SHP77 (cell line): ENCODE measurements at places on chromosomes 1 and 21.

- DNase-seq, result no peak
Measured at GRCh38 chr1:111754984-111755330, 744 bp upstream of the DDX20 start.

DNA sequence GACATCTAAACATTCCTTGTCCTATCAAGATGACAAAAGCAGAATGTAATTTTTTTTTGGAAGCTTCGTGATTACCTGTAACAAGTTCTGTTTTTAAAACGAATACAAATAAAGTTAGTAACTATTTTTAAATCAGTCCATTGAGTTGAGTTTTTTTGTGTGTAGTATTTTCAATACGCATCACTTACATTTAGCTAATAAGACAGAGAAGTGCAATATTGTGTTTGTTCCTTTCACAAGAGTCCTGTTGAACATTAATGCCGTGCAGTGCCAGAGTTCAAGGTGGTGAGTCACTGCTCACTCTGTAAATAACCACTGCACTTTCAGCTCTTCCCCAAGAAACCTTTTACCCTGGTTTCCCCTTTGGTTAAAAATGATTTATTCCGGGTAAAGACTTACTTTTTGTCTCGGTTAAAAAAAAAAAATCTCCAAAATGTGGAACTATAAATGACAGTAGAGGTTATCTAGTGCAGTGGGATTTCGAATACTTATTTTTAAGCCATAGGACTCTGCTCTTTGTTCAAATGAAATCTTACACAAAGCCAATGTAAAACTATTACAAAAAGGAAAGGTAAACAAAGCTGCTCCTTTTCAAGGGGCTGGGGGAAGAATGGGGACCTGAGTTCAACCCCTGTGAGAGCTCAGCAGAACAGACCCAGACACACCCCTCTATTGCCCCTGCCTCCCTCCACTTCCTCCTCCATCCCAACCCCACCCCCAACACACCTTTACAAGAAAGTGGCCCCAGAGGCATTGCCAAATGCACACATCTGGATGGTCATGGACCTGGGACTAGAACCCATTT lies 14.8 kb upstream of the NCMAP start:
- DNase-seq, result no peak

- DNase-seq, result no peak
Measured at GRCh38 chr1:203797948-203798655, 2.7 kb downstream of the ZBED6 start.

DNA sequence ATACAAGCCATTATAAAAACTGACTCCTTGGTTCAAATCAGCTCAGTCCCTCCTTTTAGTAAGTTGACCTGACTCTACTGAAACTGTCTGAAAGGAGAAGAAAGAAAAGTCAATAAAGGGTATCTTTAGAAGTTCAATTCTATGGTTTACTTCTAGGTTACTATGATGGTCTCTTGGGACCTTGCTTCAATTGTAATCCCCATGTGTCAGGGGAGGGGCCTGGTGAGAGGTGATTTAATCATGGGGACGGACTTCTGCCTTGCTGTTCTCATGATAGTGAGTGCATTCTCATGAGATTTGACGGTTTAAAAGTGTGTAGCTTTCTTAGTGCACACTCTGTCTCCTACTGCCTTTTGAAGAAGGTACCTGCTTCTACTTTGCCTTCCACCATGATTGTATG lies 31.7 kb upstream of the FNBP1L start:
- DNase-seq, result no peak

GRCh38 chr21:39060485-39061083 lies 122.7 kb downstream of the PSMG1 start:
- DNase-seq, result no peak

- DNase-seq, result no peak
Measured at GRCh38 chr1:159341736-159342135, 39.6 kb downstream of the FCER1A start.

DNA sequence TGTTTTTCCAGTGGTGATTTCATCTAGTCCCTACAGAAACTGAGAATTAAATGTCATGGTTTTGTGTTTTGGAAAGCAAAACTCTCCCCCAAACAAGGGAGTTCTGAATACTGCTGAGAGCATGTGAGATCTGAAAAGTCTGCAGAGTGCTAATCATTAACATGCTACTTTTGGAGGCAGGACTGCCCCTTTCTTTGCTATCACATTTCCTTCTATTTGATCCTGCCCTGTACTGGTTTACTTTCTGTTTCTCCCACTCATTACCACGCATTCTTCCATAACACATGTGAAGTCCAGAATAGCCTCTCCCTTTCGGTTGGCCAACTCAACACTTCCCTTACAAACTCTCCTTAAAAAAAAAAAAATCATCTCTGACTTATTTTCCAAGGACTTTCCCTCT lies 63.6 kb downstream of the GADD45A start:
- no peak for DNase-seq

DNA sequence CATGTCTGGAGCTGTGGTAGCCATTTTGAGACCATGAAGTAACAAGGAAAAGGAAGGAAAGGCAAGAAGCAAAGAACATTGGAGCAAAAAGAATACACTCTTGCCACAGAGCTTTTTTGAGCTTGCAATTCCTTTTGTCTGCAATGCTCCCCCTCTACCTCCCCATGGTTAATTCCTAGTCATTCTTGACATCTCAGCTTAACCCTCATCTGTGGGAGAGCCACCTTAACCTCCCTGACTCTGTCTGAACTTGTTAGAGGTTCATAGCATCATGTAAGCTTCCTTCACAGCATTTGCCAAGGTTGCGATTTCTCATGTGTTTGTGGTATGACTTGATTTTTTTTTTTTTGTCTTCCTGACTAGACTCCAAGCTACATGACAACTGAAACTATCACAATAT lies 564.1 kb upstream of the PLXNA2 start:
- no peak for DNase-seq

DNA sequence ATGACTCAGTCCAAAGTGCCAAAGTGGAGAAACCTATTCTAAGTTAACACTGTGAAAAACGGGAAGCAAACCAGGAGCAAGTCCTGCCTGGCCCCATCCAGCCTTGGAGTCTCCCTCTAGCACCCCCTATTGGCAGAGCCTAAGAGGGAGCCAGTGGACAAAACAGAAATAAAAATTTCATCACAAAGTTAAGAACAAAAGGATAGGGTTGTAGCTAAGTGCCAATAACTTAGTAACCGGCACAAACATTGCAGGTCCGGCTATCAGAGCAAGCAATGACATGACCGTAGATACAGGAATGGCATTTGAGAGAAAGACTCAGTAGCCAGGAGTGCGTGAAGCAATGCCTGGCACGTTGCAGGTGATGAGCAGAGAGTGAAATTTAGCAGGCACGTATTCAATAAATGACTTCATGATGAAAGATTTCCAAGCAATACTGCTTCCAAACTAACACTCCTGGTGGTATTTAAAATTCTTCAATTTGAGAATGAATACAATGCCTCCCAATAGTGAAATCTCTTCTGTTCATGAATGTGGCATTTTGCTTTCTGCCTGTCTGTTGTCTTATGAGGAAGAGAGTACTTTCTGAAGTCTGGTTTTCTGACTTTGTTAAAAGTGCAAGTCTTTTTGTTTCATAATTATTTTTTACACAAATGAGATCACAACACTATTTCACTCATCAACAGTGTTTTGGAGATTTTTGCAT lies 391.0 kb downstream of the OMA1 start:
- DNase-seq, result no peak

DNA sequence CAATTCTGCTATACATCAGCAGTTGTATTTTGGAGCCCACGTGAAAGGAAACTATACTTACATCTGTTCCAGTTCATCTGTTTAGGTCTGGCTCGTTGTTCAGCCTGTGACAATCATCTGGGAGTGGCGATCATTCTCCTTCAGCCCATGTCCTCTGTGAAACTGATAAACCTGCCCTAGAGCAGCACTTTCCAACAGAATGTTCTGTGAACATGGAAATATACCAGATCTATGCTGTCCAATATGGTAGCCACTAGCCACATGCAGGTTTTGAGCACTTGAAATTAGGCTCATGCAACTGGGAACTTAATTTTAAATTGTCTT lies 24.5 kb upstream of the COQ8A start:
- no peak for DNase-seq

DNA sequence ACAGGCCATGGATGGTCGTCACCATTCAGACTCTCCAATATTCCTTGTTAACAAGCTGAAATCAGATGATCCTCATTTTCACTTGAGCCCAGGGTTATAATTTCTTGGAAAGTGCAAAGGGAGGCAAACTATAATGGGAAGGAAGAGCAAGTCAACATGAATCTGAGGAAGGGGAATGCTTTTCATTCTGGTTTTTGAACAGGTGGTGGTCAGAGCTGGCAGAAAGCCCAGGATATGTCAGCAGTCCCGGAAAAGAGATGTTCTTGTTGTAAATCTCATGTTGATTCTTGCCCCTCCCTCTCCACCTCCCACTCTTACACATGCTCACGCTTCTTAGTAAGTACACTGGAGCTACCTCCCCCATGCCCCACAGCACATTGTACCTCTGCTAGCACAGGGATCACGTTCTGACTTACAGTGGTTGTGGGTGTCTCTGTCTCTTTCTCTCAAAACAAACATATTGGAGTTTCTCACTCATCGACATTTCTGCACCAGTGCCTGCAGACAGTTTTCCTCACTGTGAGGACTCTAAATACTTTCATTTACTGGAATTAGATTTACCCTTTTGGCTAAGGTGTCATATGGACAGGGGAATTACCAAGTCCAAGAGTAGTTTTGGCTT lies 77.6 kb downstream of the XCL2 start:
- DNase-seq, result peak; percentile 96

DNA sequence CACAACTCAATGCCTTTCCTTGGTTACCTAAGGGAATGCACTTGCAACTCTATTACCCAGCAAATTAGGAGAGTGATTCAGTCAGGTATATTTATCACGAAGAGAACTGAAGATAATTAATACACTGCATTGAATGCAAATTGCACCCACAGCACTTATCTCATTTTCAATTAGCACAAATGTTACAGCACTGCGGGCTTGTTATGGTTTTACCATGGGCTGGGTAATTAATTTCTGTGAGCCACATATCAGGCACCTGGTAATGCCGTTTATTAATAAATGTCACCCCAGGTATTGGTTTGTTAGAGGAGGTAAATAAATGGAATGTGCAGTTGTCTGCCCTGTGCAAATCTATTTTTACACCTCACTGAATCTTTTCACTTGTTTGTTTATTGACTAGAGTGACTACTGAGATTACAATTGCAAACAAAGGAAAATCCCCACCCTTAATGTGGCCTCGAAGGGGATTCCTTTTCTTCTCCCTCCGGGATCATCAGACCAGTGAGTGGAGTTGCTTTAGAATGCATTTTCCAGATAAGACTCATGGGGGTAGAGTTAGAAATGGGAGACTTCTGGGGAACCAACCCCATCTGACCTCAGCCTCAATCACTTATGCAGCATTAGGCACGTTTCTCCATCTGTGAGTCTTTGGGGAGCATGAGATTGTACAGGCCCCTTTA lies 269.3 kb downstream of the RPS6KC1 start:
- no peak for DNase-seq

DNA sequence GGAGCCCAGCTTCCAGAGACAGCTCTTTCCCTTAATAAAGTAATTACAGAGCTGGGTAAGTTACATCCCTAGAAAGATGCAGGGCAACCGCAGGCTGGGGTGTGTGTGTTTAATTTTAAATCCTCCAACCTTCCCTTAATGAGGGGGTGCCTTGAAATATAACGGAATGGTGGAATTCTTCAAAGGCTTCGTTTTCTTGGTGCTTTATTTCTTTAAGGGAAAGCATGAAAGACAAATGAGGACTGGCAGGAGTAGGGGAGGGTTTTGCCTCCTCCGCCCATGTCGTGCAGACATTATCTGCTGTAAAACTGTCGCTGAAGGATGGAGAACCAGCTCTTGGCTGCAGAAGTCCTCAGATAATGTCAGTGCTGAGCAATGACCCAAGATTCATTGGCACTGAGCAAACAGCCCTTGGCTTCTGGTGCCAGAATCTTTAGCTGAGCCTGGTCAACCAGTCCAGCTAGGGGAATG lies 15.5 kb downstream of the SLC6A17 start:
- DNase-seq, result no peak

DNA sequence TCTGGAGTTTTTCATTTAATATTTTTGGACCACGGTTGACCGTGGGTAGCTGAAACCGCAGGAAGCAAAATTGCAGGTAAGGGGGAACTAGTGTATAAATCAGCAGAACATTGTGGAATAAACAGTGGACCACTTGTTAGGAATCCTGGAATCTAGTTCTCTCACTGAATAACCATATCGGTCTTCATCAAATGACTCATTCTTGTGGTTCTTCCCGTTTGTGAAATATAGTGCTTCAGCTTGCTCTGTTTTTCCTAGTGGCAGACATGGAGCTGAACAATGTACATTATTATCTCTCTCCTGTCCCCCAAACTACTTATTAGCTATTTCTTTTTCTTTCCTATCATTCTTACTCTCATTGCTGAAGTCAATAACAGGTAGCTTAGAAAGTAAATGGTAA lies 61.9 kb downstream of the HSPA13 start:
- DNase-seq, result no peak

DNA sequence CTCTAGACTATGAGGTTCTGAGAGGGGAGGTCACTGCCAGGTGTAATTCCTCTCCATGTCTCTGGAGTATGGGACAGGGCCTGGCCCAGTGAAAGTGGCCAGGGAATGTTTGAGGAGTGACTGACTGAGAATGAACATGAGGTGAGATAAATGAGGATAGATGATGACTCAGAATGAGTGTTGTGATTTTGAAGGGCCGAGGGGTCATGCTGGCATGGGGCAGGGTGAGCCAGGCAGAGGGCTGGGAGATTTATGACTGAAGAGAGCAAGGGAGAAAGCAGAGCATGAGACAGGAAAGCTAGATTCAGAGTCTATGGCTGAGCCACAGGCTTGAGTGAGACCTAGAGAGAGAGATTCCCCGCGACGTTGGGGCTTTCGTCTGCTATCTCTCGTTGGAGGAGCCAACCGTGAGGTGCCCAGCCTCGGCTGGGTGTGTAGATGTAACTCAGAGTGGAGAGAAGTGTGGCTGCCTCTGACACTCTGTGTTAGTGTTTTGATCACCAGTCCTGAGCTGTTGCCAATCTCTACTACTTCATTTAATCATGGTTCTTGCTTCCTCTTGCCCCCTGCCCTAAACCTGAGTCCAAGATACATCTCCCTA lies 50.1 kb downstream of the FOXD2 start:
- DNase-seq, result no peak

GRCh38 chr1:45762291-45762690 lies 11.8 kb upstream of the IPP start:
- DNase-seq, result no peak

GRCh38 chr1:185425163-185425562 lies 108.1 kb upstream of the IVNS1ABP start:
- DNase-seq, result no peak

GRCh38 chr21:25916226-25916625 lies 181.5 kb downstream of the GABPA start:
- no peak for DNase-seq

DNA sequence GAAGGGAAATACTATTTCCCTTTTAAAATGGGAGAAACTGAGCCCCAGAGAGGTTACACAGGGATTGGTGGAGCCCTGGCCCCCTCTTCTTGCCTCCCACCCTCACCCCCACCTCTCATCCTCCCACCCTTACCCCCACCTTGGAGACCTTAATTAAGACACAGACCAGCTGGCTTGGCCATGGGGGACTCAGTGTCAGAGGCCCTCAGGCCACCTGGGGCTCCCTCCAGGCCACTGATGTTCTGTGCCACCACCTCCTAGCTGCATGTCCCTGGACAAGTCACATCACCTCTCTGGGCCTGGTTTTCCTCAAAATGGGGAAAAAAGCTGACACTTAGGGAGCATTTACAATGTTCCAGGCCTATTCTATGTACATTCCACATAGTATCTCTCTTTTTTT lies 51.5 kb downstream of the SDC3 start:
- no peak for DNase-seq
